ENCODE measurements at places on chromosomes 7 and 10.

DNA sequence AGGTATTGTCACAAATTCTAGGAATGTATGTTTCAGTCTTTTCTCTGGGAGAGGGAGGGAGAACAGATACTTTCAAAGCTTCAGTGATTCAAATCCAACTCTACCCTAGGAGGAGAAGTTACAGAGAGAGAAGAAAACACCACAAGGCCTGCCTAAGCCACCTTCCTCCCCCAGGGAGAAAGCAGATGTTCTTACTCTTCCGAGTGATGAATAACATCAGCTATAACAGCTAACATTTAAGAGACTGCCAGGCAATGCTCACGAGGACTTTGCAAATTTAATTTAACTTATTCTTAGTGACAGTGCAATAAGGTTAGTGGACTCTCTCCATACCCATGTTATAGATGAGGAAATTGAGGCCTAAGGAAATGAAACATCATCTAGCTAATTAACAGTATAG lies 36.8 kb downstream of the TAS2R41 start:
- DNase-seq: no peak

GRCh38 chr10:17649836-17650235 lies 5.9 kb downstream of the STAM start:
- DNase-seq: no peak

DNA sequence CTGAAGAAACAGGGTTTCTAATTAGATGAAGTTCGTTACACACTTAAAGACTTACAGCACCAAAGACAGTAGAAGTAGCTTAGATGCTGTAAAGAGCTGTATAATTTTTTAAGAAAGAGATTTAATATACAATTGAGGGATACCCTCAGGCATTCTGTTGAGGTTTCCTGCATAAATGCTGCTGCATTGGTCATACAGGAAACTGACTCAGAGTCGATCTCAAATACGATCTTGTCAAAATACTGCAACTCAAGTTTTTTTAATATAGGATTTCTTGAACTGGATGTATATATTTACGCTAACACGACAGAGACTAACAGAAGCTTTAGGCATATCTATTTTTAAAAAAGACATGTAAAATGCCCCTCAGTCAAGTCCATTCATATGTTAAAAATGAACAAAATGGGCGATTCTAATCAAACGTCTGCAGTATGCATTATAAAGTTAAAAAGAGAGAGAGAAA lies 2.4 kb upstream of the ARID5B start:
- no peak for DNase-seq

GRCh38 chr7:98945852-98946251 lies 67.5 kb downstream of the TRRAP start:
- no peak for DNase-seq

- DNase-seq: no peak
Measured at GRCh38 chr7:30816645-30817370, 45.6 kb downstream of the MINDY4 start.

GRCh38 chr7:116152276-116152675 lies 58.1 kb upstream of the TES start:
- no peak for DNase-seq

- DNase-seq: no peak
Measured at GRCh38 chr7:143147070-143147469, 15.2 kb downstream of the PIP start.

Measured in chondrocyte (in vitro differentiated cells).